ENCODE measurements at places on chromosomes 5 and 9.
A peak's percentile ranks its signal among the peaks of the same experiment; 100 is the strongest.

DNA sequence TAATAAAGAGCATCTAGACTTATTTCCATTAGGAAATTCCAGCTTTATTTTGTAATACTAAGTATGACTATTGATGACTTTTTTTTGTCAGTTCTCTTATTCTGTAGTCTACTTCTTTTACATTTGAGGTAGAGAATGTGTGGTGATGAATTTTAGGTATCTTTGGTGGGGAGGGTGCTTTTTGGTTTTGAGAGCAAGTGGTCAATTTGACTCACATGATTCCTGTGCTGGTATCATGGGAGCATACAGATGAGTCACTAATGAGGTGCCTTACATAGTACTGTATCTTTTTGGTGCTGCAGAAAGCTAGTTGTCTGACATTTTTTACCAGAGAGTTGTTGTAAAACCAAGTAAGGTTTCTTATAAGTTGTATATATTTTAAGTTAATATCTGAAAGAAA is 35.3 kb downstream of the ERBIN start:
- no peak for DNase-seq

GRCh38 chr9:24572406-24572805 is 26.7 kb upstream of the IZUMO3 start:
- no peak for DNase-seq

- peak; percentile 40 for DNase-seq
Measured at GRCh38 chr9:13427587-13427986, 148.1 kb upstream of the MPDZ start.

DNA sequence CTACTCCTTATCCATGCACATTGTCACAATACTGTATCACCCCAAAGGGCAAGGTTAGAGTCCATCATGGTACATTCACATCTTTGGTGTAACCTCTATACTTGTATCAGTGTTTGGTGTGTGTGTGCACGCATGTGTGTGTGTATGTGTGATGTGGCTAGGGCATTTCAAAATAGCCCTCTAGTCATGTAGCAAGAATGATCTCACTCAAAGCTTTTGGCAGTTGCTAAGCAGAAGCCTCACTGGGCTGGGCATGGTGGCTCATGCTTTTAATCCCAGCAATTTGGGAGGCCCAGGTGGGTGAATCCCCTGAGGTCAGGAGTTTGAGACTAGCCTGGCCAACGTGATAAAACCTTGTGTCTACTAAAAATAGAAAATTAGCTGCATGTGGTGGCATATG is 245.3 kb downstream of the ADGRV1 start:
- no peak for DNase-seq

DNA sequence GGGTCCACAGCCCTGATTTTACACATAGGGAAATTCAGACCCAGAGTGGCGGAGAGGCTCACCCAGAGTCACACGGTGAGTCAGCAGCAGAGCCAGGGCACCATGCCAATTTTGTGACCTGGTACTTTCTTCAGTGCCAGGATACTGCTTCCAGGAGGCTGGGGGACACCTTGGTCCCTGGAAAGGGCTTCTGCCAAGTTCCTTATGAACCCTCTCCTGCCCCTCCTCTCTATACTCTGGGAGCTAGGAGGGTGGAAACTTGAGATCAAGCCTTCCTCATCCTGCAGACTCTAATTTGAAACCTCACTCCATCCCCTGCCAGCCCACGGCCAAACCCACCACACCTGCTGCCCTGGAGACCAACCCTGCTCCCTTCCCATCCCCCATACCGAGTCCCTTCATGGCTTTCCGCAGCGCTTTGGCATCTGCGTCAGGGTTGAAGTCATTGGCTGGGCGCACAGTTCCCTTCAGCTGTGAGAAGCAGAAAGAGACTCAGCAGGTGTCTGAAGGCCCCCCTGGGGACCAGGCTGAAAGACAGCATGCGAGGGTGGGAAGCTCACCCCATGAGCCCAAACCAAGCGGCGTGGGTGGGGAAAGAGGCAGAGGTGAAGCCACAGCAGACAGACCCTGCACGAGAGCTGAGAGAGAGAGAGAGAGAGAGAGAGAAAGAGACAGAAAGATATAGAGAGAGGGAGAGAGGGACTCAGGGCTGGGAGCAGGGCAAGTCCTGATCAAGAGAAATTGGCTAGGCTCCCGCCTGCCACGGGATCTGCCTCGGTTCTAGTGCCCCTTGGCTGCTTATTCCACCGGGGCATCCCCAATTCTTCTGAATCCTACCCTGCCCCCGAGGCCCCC is 33.5 kb downstream of the ANXA6 start:
- no peak for DNase-seq

GRCh38 chr9:110328763-110329162 is 8.9 kb downstream of the TXNDC8 start:
- no peak for DNase-seq

DNA sequence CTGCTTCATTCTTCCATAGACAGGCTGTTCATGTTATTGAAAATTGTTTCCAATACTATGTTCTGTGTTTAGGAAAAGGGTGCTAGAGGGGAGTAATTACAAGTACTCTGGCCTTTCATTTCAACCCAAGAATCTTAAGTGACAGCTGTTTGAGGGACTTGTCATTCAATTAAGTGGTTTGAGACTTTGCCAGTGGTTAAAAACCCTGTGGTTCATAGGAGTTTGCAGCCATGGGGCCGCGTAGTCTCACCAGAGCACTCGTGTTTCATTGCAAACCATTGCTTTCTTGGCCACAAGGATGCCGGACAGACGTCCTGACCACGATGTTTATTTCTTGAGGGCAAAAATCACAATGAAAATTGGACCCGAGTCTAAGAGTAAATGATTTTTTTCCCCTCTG is 248.8 kb downstream of the NNT start:
- no peak for DNase-seq

GRCh38 chr9:90175865-90176264 is 466.8 kb downstream of the DIRAS2 start:
- no peak for DNase-seq

GRCh38 chr9:17476401-17476800 is 102.5 kb upstream of the SH3GL2 start:
- DNase-seq, result no peak

DNA sequence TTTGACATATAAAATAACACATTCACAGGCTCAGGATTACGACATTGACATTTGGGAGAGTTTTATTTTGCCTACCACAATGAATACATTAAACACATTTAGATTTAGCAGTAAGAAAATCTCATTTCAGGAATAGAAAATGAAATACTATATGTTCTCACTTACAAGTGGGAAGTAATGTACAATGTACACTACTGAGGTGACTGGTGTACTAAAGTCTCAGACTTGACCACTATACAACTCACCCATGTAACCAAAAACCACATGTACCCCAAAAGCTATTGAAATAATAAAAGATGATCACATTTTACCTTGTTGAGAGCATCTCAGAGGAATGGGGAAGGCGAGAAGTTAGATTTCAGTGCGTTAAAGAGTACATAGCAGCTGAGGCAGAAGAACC is 1202.4 kb upstream of the SEMA6A start:
- DNase-seq, result no peak

GRCh38 chr9:98084396-98084795 is 27.9 kb downstream of the NANS start:
- no peak for DNase-seq

- no peak for DNase-seq
Measured at GRCh38 chr5:171432583-171433351, 13.3 kb downstream of the FGF18 start.

DNA sequence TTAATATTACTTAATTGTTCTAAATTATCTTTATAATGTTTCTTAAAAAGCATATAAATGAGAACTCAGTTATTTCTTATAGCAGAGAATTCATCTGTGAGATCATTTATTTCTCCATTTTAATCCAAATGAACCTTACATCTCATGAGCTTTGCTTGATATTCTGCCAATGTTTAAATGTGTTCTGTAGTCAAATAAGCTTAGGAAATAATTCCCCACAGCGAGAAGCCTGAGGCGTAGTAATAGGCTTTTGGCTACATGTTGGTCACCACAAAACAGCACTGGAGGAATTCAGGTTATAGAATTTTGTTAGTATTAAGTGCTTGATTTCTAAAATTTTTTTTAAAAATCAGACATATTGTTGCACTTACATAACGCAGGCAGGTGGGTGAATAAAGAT is 585.3 kb upstream of the RORB start:
- DNase-seq, result peak; percentile 24

DNA sequence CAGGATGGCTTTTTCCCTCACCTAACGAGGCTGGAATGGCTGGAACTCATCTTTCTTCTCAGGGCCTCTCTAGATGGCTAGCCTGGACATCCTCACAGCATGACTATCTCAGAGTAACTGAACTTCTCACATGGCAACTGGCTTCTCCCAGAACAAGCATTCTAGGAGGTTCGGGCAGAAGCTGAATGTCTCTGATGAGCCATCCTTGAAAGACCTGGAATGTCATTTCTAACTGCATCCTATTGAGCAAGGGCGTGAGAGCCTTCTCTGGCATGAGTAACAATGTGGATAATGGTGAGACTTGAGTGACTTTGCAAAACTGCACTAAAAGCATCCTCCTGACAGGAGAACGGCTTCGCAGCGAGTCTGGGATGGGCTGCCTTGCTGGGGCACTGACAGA is 487.7 kb downstream of the MAT2B start:
- DNase-seq, result no peak

DNA sequence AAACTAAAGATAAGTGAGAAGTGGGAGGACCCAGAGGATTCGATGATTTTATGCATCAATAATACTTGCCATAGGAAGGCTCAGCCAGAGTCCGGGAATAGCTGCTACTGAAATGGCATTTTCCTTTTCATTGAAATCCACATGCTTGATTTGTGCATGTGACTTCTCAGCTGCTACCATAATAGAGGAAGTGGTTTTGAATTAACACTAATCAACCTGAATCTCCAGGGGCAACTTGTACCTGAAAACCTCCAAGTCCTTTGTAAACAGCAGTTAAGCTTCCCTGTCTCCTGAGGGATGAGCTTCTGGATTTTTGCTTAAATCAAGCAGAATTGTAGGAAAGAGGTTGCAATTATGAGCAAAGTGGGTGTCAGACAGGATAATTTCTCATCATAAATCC is 124.9 kb downstream of the PPP2R2B start:
- DNase-seq, result no peak

DNA sequence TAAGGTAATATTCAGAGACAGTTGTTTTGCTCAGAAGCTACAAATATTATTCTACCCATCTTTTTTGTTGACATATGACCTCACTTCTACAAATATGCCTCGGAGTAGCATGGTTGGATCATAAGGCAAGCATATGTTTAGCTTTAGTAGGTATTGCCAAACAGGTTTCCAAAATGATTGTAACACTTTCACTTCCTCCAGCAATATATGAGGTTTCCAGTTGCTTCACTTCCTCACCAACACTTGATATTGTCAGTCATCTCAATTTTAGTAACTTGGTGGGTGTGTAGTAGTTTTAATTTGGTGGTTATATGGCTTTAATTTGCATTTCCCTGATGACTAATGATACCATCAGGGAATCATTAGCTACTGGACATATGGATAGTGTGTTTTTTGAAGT is 46.7 kb downstream of the TNFSF8 start:
- no peak for DNase-seq

GRCh38 chr5:87229780-87230179 is 37.9 kb upstream of the RASA1 start:
- no peak for DNase-seq

GRCh38 chr5:103785569-103785968 is 223.0 kb upstream of the NUDT12 start:
- no peak for DNase-seq

GRCh38 chr5:155616779-155617392 is 603.3 kb downstream of the KIF4B start:
- no peak for DNase-seq

GRCh38 chr5:43119771-43120170 is 943 bp upstream of the ZNF131 start:
- DNase-seq, result no peak
